ENCODE measurements at places on chromosomes 6 and 20.

DNA sequence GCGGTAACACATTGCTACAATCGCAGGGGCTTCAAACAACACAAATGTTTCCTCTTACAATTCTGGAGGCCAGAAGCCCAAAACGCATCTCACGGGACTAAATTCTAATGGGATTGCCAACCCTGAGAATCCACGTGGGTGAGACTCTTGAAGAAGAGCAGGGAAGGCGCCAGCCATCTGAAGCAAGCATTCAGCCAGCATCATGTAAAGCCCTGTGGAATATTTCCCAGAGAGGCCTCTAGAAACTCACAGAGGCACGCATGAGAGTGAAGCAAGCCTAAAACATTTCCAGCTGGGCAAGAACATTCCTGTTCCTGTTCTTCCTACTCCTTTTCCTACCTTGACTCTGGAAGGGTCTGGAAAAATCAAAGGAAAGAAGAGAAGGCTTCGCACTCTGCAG, 19.6 kb upstream of the FNDC1 start:
- no peak for DNase-seq

DNA sequence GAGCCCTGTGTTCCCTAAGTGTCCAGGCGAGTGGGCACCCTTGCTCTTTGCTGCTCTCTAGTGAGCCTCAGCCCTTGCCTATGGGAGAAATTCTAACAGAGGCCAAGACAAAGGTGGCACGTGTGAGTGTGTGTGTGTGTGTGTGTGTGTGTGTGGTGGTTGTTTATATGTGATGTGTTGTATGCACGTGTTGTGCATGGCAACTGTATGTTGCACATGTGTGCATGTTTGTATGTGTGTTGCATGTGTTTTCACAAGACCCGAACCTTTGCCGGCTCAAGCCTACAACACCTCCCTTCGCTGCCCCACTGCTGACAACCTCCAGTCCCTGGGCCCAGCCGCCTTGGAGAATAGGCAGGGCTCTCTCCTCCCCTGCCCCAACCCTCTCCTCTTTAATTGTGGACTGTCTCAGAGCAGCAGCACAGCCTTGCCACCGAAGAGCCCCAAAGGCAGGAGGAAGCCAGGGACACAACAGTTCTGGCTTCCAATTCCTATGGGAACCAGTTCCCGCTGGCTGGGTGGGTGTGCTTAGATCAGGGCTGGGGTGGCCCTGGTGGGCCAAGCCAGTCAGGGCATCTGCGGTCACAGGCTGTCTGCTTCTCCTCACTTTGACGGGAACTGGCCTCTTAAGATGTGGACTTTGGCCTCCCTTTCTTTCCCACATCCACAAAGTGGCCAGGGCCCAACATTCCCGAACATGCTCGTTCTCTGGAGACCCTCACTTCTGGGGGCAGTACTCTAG, 2.7 kb downstream of the KCNK16 start:
- no peak for DNase-seq

DNA sequence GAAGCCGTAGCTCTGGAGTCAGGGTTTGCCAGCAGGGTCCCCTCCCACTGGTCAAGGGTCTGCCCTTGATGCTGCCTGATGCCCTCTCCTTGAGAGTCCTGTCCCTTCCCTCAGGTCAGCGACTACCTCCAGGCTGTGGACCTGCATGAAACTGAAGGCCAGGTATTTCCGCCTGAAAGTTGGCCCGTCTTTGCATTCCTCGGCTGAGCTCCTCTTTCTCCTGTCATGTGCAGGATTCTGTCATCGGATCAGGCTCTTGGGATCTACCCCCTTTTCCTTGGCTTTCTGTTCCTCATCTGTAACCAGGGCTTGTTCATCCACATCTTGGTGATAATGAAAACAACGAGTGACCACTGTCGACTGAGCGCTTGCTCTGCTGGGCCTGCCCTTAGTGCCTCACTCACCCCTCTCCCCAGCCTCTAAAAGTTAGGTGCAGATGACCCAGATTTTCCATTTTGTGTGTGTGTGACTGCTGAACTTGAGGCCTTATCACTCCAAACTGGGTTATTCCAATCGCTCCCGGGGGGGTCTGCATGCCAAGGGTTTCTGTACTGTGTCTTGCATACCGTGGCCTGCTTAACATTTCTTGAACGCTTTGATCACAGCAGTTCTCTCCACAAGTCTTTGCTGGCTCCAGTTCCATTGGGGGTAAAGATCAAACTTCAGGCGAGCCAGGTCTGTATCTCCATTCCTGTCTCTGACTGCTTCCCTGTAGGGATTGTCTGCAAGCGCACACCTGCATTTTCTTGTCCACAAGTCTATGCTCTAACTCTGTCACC, 81.6 kb downstream of the DTD1 start:
- peak; percentile 32 for DNase-seq

DNA sequence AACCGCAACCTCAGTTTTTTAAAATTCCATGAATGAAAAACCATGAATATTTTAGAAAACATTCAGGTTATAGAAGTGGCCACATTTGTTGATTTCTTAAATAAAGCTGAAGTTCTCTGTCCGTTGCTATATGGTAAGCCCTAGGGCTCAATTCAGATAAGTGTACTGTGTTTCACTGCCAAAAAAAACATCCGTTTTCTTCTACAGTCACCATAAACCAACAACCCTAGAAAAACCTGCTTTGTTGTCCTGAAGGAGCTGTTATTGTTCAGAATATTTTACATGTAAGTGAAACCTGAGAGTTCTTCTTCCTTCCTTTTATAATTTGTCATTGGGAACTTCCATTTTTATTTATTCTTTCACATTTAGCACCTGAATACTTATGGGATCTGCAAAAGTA, 274.1 kb downstream of the TFAP2A start:
- no peak for DNase-seq
